Stimulated activated naive CD8-positive, alpha-beta T cell treated with anti-CD3 and anti-CD28 coated beads, Interleukin-15, amount 100 ng/mL, for 72 hours (primary cell): ENCODE measurements at places on chromosomes 3 and 15.

DNA sequence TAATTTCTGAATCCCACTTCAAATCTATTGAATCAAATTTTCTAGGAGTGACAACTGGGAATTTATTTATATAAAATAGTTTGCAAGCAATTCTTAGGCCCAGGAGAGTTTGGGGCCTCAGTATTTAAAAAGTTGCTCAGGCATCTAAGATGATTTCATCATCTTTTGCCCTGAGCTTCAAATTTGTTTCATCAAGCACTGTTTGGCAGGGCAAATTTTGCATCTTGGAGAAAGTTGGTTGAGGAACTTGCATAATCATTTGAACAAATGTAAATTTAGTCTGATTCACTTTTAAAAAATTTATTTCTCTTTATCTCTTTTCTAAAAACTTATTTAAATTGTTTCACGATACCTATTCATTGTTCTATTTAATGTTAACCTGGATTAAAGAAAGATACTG lies 702.8 kb downstream of the SI start:
- no peak for DNase-seq

DNA sequence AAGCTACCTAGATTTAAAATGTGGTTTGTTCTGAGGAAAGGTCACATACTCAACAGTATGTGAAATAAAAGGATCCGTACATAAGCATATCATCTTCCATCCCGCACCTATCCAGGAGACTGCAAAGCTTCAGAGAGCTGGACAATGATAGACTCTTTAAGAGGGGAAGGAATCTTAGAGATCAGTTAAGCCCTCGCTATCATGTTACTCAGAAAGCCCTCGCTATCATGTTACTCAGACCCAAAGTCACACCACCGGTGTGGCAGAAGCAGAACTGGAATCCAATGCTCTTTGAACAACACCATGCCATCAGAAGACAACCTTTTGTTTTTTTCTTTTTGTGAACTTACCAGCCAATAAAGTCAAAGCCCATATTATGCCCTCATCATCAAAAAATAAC lies 5.8 kb downstream of the ANO10 start:
- DNase-seq: no peak

GRCh38 chr3:190443257-190443656 lies 6.4 kb downstream of the TMEM207 start:
- no peak for DNase-seq

- DNase-seq: no peak
These were observed 158.3 kb downstream of the SV2B start for GRCh38 chr15:91258415-91258759.

- no peak for DNase-seq
These were observed 307.7 kb downstream of the RPLP1 start for GRCh38 chr15:69760258-69760845.

DNA sequence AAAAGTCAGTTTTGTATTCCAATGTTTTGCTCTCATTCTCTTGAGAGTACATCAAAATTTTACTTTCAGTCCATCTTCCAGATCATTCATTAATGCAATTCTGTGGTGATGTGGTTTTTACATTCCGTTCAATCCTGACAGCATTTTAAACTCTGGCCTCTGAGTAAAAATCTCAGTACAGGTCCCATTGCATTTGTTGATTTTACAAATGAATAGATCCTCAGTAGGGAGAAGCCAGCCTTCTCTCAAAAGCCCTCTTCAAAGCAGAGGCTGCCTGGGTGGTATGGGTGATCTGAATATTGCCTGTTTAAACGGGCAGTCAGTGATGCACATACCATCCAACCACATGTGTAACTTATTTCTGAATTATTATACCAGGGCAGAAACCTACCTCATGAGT lies 72.5 kb upstream of the TSC22D2 start:
- no peak for DNase-seq

- no peak for DNase-seq
These were observed 127.2 kb upstream of the DPH6 start for GRCh38 chr15:35673093-35673684.

GRCh38 chr3:65401359-65402305 lies 637.1 kb downstream of the MAGI1 start:
- no peak for DNase-seq

- DNase-seq: no peak
These were observed 32.2 kb downstream of the PPP2R3A start for GRCh38 chr3:135997554-135998320.

DNA sequence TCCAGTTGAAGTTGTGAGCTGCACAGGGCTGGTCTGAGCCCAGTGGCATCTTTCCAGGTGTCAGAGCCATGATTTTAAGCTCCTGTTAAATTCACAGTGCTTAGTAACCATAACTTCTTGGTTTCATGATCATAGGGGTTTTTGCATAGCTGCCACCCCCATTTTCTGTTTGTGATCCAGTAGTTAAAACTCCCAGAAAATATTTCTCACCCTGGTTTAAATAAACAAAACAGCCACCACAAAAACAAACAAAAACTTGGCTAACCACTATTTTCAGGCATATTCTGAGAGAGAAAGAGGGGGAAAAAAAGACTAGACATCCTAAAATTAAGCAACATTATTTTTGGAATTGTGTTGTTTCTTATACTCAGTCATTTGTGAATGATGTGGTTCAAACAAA lies 175.3 kb downstream of the IGF1R start:
- no peak for DNase-seq

DNA sequence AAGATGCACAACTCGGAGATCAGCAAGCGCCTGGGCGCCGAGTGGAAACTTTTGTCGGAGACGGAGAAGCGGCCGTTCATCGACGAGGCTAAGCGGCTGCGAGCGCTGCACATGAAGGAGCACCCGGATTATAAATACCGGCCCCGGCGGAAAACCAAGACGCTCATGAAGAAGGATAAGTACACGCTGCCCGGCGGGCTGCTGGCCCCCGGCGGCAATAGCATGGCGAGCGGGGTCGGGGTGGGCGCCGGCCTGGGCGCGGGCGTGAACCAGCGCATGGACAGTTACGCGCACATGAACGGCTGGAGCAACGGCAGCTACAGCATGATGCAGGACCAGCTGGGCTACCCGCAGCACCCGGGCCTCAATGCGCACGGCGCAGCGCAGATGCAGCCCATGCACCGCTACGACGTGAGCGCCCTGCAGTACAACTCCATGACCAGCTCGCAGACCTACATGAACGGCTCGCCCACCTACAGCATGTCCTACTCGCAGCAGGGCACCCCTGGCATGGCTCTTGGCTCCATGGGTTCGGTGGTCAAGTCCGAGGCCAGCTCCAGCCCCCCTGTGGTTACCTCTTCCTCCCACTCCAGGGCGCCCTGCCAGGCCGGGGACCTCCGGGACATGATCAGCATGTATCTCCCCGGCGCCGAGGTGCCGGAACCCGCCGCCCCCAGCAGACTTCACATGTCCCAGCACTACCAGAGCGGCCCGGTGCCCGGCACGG lies 991 bp downstream of the SOX2 start:
- DNase-seq: no peak

DNA sequence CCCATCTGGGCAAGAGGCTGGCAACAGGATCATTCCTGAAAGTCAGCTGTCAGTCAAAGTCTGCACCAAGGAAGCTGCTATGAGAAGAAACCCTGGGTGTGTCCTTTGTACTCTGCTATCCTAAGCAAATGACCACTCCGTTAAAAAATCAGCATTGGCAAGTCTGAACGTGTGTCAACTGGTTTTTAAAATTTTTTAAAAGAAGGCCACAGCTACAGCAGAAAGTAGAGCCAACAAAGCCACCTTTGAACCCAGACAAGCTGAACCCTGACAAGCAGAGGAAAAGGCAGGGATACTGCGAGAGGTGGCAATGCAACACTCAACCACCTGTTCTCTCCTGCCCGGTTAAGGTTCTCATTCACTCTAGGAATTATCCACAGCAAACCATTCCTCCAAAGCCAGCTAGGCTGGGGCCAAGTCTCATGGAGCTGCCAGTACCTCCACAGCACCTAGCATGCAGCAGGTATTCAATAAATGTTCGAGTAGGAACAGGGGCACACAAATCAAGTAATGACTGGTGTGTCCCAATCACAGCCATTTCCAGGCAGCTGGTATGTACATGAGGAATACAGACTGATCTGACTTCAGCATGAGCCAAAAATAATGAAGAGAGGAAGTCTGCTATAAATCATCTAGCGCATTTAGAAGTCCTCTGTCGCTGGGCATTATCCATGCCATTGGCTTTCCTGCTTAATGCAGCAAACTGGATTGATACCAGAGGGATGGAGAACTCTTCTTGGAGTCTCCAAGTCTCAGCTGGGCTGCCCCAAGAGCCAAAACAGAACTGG lies 76.0 kb downstream of the ADCY5 start:
- DNase-seq: no peak

- no peak for DNase-seq
These were observed 87.9 kb downstream of the ULK4 start for GRCh38 chr3:41874022-41874421.

DNA sequence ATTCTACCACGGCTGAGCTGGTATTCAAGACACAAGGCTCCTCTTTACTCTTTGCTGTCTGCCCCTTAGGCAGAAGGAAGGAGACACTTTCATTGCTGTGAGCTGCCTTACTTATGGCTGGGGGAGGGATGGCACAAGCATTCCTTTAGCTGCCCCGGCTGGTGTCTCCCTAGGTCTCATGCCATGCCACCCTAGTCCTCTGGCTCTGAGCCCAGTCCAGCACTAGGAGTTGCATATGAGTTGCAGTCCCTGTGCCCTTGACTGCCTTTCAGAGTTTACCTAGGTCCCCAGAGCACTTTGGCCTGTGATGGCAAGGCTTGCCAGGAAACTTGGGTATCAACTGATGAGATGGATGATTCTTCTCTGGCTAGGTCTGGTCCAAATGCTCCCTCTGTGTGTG lies 296.4 kb downstream of the RBMS3 start:
- DNase-seq: no peak

- no peak for DNase-seq
These were observed 64.5 kb downstream of the GSK3B start for GRCh38 chr3:120029749-120030148.

GRCh38 chr15:60649845-60650548 lies 171.1 kb upstream of the ICE2 start:
- DNase-seq: peak; percentile 32

- no peak for DNase-seq
These were observed 110.1 kb upstream of the PLXNA1 start for GRCh38 chr3:126872701-126873342.

- DNase-seq: no peak
These were observed 18.1 kb upstream of the ATP13A5 start for GRCh38 chr3:193396451-193397244.
